ENCODE measurements at places on chromosomes 5 and 9.

GRCh38 chr5:66813306-66813705, 217.1 kb downstream of the MAST4 start:
- no peak for DNase-seq

DNA sequence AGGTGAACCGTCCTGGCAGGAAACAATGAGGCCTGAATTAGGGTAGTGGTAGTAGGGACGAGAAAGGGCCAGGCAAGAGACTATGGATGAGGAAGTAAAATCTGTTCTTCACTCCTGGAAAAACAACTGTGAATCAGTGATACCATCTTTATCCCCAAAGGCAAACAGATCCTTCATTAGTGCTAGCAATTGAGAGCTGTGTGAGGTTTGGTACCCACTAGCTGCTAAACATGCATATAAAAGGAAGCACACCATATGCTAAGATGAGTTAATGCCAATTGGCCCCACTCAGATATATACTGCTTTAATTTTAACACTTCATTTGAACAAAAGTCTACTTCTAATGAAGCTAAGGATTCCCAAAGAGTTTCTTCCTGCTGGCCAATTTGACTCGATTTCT, 244.8 kb upstream of the NR4A3 start:
- DNase-seq: no peak

- no peak for DNase-seq
Measured at GRCh38 chr9:136596630-136597031, 50.8 kb upstream of the NOTCH1 start.

GRCh38 chr5:169736653-169737052, 99.6 kb downstream of the DOCK2 start:
- no peak for DNase-seq

DNA sequence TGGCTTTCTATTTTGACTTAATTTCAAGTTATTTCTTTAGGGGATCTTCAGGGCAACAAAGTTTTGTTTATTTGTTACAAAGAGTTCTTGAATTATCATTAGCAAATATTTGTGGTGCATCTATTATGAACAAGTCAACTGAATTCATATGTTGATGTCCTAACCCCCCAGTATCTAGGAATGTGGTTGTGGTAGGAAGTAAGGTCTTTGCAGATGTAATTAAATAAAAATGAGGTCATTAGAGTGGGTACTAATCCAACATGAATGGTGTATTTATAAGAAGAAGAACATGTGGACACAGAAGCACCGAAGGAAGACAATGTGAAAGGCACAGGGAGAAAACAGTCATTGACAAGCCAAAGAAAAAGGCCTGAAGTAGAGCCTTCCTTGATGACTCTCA, 474.0 kb upstream of the DAB2 start:
- DNase-seq: no peak

GRCh38 chr5:175696139-175696854, 38.4 kb downstream of the HRH2 start:
- peak; percentile 16 for DNase-seq

DNA sequence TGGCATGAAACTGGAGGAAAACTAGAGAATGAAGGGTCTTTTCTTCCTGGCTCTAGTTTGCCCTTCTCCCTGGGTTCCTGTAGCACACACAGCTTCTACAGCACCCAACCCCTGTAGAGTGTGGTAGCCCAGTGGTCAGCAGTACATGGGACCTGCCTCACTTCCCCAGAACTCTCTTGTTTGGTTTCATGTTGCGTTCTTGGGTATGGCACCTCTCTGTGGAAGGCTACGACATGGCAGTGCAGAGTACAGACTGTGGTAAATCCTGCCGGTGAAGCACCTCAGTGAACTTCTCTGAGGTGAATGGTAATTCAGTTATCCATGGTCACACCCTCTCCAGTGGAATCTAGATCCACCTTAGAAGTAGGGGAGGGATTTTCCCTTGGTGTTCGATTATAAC, 105.5 kb downstream of the TLR4 start:
- no peak for DNase-seq

GRCh38 chr5:123610665-123611405, 98.9 kb downstream of the CSNK1G3 start:
- DNase-seq: no peak

DNA sequence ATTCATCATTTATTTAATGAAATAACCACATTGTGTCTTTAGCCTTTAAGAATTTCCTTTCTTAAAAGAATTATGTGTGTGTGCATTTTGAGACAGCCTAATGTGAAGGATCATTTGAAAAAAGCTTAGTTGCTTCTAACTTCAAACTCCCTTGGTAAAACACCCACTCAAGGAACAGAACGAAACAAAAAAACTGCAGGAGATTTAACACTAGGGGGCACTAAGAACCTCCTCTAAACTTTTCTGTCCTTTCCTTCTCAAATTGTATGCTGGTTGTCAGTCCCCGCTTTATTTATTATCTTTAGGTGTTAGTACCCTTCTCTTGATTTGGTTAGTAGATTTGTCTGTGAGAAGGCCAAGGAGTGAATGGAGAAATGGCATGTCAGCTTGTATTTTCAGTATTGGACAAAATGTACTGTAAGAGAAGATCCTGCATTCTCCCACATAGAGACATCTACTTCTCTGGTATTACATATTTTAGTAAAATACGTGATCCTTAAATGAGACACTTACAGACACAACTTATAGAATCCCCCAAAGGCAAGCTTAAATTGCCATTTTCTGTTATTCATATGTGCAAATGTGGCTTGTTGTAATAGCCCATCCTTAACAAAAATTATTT, 229.7 kb downstream of the MRPS30 start:
- DNase-seq: no peak

DNA sequence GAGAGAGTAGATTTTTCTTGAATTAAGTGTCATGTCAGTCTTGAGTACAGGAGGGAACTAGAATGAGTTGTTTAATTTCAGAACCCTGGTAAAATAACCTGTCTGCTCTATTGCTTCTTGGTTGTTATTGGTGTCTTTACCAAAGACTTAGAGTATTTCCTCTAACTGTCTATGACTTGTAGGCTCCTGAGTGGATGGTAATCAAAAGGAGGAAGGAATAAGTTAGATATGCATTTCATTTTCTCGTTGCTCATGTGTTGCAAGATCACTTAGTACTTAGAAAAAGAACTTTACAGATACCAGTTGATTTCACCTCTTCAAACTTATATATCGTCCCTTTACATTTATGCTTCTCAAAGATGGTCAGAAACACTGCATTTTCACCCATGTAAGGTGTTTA, 31.1 kb downstream of the UHRF2 start:
- no peak for DNase-seq

GRCh38 chr9:116234081-116234480, 80.5 kb downstream of the PAPPA start:
- no peak for DNase-seq

DNA sequence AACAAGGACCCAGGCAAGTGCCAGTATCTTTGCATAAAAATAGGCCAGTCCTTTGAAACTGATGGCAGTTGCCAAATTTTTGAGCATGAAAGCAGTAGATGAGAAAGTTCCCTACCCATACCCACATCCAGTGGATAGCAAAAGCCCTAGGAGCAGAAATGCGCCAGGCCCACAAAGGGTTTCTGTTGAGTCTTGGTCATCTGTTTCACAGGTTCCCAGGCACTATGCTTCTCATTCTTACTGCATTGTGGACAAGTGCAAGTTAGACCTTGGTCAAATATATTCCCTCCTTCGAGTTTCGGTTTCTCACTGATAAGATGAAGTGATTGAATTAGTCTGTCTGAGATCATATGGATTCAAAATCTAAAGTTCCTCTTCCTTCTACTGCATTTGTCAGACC, 152.3 kb downstream of the NR3C1 start:
- no peak for DNase-seq

DNA sequence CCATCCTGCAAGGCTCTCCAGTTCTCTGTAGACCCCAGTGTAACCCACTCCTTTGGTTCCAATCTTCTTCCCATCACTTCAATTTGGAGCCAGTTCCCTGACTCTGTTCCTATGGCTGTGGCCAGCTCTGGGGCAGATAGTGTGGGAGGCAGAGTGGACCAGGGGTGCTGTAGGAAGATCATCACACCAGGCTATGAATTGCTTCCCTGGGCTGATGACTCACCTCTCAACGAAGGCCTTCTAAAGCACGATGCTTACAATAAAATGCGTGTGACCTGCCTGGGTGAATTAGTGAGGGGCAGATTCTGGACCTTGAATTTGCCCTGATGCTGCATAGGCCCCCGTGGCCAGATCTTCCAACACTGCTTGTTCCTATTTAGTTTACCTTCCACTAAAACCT, 289.7 kb downstream of the FBXL7 start:
- no peak for DNase-seq

- DNase-seq: no peak
Measured at GRCh38 chr9:13388157-13388556, 108.7 kb upstream of the MPDZ start.

GRCh38 chr9:38130724-38131123, 61.7 kb upstream of the SHB start:
- no peak for DNase-seq

- no peak for DNase-seq
Measured at GRCh38 chr5:50476549-50476948, 35.5 kb upstream of the EMB start.

DNA sequence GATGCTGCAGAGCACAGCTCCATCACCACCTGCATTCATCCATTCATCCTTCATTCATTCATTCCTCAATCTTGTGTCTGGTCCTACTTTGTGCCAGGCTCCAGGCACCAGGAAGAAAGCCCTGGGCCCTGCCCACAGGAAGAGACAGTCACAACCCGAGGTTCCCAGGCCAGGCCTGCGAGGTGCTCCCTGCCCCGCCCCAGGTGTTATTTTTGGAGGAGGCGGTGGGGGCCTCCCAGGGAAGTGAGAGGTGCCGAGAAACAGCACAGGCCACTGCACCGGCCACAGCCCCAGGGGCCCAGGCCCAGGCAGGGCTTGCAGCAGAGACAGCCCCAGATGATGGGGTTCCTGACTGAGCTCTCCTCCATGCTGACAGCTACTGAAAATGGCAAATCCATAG, 33.4 kb downstream of the VAV2 start:
- no peak for DNase-seq

DNA sequence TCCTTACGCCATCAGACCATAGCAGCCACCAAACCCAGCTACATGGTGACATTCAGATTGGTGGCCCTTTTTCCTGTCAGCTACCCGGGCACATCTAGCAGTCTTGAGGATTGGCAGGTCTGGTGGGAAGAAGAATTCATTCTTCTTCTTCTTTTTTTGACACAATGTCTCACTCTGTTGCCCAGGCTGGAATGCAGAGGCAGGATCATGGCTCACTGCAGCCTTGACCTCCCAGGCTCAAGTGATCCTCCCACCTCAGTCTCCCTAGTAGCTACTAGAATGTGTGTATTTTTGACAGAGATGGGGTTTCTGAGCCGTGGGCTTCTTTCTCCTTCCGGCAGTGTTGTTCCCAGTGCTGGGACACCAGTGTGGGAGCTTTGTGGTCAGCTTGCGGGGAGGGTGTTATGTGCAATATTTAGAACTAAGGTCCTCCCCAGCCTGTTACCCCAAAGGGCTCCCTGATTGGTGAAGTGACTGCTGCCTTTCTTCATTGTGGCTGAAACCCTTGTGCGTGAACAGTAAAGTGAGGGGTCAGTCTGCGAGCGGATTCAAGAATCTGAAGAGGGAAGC, 3.4 kb downstream of the NTMT1 start:
- no peak for DNase-seq

DNA sequence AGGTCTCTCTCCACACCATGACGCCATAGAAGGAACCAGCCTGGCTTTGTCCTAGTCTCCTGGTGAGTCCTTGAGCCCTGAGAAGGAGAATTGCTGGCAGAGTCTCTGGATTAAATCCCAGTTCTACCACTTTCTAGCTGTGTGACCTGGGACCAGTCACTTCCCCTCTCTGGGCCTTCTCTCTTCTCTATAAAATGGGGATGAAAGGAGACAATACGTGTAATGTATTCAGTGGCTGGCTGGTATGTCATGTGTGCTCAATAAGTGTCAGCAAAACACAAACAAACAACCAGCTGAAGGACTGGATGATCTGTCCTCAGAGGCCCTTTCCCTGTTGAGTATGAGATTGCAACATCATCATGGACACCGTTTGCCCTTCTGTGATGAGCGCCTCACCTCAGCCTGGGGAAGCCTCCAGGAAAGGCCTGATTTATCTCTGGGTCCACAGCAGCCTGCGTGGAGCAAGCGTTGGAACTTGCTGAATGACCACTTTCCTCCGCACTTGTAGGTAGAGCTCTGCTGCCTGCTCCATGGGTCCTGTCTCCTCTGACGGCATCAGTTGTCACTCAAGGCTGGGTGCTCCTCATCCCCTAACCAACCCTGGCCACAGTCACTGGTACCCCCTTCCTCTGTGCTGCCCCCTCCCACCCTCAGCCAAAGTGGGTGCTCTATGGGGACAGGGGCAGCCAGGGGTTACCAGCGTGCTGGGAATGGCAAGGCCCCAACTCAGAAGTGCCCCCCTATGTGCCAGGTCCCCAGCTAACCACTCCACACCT, 3.6 kb upstream of the NR5A1 start:
- no peak for DNase-seq

- DNase-seq: no peak
Measured at GRCh38 chr5:147754372-147755122, 28.0 kb downstream of the JAKMIP2 start.

DNA sequence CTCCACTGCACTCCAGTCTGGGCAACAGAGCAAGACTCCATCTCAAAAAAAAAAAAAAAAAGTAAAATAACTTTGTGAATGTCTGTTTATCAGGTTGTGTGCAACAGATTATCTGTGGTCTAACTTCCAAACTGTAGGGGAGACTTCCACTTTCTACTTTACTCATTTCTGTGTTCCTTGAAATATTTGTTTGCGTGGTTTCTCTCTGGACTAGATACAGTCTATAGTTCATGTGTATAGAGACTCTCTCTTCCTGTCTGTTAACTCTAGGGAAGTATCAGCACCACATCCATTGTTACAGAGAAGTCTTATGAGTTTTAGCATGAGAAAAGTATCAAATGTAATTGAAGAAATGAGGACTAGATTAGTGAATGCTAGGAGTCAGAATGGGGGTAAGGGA, 168.3 kb downstream of the LPAR1 start:
- no peak for DNase-seq

- DNase-seq: no peak
Measured at GRCh38 chr9:37251452-37251851, 131.1 kb downstream of the ZCCHC7 start.

GRCh38 chr9:12403721-12404120, 289.5 kb upstream of the TYRP1 start:
- no peak for DNase-seq

- no peak for DNase-seq
Measured at GRCh38 chr9:20012232-20012631, 223.4 kb upstream of the SLC24A2 start.
